ENCODE measurements at places on chromosomes 1 and 21.

- DNase-seq = peak; percentile 91
These were observed 38.6 kb upstream of the ETS2 start for GRCh38 chr21:38766987-38767722.

- no peak for DNase-seq
These were observed 1.2 kb downstream of the LMX1A start for GRCh38 chr1:165355139-165355976.

GRCh38 chr1:61181067-61182038 lies 99.0 kb downstream of the NFIA start:
- DNase-seq = no peak

DNA sequence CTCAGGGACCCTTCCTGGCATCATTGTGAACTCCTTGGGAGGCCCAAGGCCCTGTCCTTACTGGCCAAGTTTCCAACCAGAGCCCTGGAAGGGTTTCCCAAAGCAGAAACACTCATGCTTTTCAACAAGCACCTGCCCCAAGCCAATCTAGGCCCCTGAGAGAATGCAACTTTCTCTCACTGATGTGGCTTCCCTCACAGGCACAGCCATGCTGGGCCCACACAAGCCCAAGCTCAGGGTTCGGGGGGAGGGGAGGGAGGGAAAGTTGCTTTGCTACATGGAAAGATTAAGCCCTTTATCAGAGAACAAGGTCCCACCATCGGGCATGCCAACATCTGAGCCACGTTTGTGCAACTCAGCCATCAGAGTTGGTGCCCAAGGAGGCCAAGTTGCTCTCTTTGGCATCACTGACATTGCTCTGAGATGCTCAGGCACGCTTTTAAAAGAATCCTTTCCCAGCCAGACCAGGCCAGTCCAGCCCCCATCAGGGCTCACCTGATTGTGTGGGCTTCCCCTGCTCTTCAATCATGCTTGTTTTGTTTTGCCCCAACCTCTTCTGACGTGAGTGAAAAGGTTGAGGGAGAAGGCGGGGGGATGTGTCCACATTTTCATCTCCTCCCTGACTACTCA lies 43.5 kb downstream of the RIMS3 start:
- no peak for DNase-seq

DNA sequence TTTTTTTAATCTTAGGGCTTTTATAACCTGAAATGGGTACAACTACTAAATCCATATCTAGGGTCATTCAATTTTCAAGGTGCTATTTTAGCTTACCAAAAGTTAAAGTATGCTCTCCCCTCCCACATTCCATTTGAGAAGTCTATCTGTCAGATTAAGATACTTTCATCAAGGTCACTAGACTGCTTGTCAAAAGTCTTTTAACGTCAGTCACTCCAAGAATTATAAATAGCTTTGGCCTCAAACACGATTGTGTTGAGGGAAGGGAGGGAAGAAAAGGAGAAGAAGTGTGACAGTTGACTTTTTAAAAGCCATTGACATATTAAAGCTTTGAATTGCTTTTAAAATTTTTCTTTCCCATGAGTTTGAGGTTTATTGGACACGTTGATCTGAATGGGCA lies 175.8 kb downstream of the PTGER3 start:
- DNase-seq = no peak

- no peak for DNase-seq
These were observed 460.2 kb downstream of the KIF26B start for GRCh38 chr1:245615001-245615400.

- DNase-seq = no peak
These were observed 1.3 kb downstream of the SLC41A1 start for GRCh38 chr1:205811660-205812059.

DNA sequence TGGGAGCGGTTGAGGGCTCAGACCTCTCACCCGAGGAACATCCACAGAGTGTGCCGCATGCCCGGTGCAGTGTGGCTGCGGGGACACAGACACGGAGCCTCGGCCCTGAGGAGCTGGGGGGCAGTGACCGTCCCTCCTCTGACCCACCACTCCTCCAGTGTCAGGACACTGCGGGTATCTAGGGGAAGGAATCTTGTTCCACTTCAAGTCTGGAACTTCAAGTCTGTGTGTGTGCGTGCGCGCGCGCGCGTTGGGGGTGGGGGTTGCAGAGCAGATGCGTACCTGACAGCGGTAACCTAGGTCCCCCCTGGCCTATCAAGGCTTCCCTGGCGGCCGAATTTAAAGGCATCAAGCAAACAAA lies 17.3 kb downstream of the PCSK9 start:
- DNase-seq = no peak

DNA sequence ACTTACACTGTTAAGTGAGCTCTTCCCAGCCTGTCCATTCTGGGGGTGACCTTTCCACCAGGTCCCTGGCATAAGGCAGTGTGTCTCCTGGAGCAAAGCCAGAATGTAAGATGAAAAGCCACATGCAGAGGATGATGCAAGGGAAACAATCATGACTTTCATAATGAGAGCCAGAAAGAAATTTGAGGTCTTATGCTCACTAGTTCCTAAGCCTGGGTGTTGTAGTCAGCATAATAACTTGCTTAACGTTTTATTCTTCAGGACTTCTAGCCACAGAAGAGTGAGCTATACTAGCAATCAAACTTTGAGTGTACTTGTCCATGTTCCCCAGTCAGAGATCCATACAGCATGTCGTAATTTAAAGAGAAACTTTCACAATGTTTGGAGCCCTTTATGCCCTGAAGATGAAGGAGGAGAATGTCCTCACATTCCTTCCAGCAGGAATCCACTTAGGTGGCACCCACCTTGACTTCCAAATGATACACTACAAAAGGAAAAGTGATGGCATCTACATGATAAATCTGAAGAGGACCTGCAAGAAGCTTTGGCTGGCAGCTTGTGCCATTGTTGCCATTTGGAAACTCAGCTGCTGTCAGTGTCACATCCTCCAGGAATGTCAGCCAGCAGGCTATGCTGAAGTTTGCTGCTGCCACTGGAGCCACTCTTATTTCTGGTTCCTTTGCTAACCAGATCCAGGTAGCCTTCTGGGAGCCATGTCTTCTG lies 60.5 kb upstream of the FOXD3 start:
- DNase-seq = no peak

- no peak for DNase-seq
These were observed 29.4 kb upstream of the POU3F1 start for GRCh38 chr1:38076038-38076437.
